ENCODE measurements at places on chromosomes 2 and 18. TPM values are rescaled to one million over a fixed set of nuclear protein-coding genes. Genes with fewer than 3 reads are reported as not detected.
A peak's percentile ranks its signal among the peaks of the same experiment; 100 is the strongest.

STPG4 gene
- 0.49 TPM for total RNA-seq

- H3K4me1 ChIP-seq = no peaks in the 10 kb centered on the region
- no peaks in the 10 kb centered on the region for H3K27me3 ChIP-seq
- H3K27ac ChIP-seq = no peak overlapping the region
- H3K4me3 ChIP-seq = no peak overlapping the region
- DNase-seq = no peak
- no peaks in the 10 kb centered on the region for H3K36me3 ChIP-seq
These were observed 743.7 kb downstream of the GALR1 start for GRCh38 chr18:77993188-77993981.

DNA sequence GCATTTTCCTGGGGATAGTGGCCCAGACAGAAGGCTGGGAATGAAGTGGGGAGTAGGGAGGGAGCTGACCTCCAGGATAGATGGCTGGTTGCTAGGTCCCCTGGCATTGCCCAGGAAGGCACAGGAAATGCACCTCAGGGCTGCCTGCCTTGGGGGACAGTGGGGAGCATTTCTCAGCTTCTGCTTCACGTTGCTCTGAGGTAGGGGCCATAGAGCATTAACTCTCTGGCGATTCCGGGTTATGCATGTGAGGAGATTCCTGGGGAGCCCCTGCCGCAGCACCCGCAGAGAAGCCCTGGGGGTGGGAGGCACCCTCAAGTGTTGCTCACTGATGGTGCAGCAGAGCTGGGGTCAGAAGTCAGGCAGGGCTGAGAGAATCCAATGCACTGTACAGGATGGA is 256.5 kb downstream of the CYP26B1 start:
- no peak overlapping the region for H3K27ac ChIP-seq
- no peaks in the 10 kb centered on the region for H3K36me3 ChIP-seq
- peaks cover 4% of the 10 kb centered on the region for H3K27me3 ChIP-seq
- H3K4me3 ChIP-seq = no peak overlapping the region
- peaks cover 5% of the 10 kb centered on the region for H3K4me1 ChIP-seq
- no peak for DNase-seq

GRCh38 chr18:62717169-62717924 is 2.0 kb downstream of the PHLPP1 start:
- peaks cover 43% of the 10 kb centered on the region for H3K4me1 ChIP-seq
- DNase-seq = no peak
- H3K27ac ChIP-seq = peak overlapping the region; percentile 96
- peak overlapping the region; percentile 62 for H3K4me3 ChIP-seq
- H3K27me3 ChIP-seq = no peaks in the 10 kb centered on the region
- no peaks in the 10 kb centered on the region for H3K36me3 ChIP-seq

DNA sequence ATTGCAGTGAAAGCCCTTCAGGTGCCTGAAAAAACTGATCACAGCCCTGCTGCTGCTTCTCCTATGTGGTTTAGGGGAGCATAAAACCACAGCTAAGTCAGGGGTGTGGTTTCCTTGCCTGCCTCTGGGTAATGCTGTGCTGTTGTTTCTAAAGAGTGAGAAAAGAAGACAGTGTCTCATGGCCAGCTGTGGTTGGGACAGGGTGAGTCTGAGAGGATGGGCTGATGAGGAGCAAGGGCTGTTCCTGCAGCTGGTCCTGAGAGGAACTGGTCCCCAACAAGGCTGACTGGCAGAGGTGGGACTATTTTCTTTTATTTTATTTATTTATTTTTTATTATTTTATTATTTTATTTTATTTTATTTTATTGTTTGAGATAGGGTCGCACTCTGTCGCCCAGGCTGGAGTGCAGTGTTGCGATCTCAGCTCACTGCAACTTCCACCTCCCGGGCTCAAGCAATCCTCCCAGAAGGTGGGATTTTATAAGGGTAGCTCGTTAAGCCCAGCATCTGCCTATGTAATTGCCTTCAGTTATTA is 236.7 kb downstream of the FHOD3 start:
- no peak overlapping the region for H3K4me3 ChIP-seq
- H3K36me3 ChIP-seq = no peaks in the 10 kb centered on the region
- DNase-seq = no peak
- no peak overlapping the region for H3K27ac ChIP-seq
- H3K4me1 ChIP-seq = peaks cover 24% of the 10 kb centered on the region
- no peaks in the 10 kb centered on the region for H3K27me3 ChIP-seq

- DNase-seq = no peak
- H3K4me1 ChIP-seq = peaks cover 4% of the 10 kb centered on the region
- H3K36me3 ChIP-seq = no peaks in the 10 kb centered on the region
- no peak overlapping the region for H3K27ac ChIP-seq
- no peaks in the 10 kb centered on the region for H3K27me3 ChIP-seq
These were observed 50.3 kb downstream of the ARHGAP25 start for GRCh38 chr2:68784915-68785314.
